Fibroblast of lung (primary cell): ENCODE measurements at places on chromosomes 4 and X.
A peak's percentile ranks its signal among the peaks of the same experiment; 100 is the strongest.

DNA sequence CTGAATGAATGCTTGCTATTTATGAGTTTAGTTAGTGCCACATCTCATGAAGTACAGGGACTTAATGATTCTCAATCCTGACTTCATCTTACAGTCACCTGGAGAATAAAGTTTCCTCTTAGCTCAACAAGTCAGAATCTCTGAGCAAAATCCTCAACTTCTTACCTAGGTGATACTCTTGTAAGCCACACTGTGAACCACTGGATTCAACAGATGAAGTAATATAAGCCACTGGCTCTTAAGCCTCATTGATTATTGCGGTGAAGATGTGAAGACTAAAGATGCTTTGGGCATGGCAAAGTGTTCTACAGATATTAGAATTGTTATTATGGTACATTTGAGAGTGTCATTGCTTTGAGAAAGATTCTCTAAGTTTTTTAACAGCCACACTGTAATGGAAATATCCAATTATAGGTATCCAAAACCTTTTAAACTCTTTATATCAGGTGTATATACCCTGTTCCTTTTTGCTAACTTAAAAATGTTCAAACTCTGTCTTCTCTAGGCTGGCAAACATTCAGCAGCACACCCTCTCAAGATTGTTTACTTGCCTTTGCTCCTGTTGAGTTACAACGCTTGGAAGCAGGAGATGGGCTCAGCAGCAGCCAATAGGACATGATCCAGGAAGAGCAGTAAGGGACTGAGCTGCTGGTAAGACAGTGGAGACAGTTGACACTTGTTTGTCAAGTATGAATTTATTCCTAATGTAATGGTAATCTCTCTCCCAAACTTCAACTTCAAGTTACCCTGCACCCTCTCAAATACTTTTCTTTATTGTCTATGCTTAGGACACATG lies 43.4 kb downstream of the TET2 start:
- no peak for DNase-seq

GRCh38 chr4:158767451-158767850 lies 1.4 kb upstream of the FNIP2 start:
- no peak for DNase-seq

GRCh38 chrX:49868739-49869138 lies 10.5 kb upstream of the USP27X start:
- DNase-seq: no peak

DNA sequence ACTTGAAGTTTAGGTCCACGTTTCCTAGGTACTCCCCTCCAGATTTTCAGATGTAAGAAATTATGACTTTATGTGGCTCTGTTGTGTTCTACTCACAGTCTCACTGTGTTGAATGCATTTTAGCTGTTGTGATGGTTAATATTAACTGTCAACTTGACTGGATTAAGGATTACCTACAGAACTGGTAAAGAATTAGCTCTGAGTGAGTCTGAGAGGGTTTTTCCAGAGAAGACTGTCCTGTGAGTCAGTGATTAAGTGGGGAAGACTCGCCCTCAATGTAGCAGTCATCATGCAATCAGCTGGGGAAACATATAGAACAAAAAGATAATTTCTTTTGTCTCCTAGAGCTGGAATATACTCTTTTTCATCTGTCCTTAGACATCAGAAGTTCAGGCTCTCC lies 493.4 kb downstream of the ACTRT1 start:
- no peak for DNase-seq

- no peak for DNase-seq
These were observed 328.9 kb upstream of the TAPT1 start for GRCh38 chr4:16555156-16555555.

DNA sequence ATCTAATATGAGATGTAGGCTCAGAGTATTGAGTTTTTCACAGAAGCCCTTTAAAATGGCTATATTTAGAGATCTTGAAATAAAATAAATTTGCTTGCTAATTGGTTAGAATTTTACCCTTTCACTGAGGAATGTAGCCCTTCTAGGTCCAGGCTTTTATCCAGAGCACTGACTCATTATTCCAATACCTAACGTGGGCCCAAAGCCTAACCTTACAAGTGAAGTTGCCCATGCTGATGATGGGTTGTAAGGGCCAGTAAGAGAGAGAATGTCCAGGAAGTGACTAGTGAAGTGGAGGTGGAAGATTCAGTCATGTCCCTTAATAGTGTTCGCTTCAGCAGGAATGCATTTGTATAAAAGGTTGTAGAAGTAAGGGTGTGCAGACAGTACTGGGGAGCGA lies 155.9 kb downstream of the STIM2 start:
- no peak for DNase-seq

DNA sequence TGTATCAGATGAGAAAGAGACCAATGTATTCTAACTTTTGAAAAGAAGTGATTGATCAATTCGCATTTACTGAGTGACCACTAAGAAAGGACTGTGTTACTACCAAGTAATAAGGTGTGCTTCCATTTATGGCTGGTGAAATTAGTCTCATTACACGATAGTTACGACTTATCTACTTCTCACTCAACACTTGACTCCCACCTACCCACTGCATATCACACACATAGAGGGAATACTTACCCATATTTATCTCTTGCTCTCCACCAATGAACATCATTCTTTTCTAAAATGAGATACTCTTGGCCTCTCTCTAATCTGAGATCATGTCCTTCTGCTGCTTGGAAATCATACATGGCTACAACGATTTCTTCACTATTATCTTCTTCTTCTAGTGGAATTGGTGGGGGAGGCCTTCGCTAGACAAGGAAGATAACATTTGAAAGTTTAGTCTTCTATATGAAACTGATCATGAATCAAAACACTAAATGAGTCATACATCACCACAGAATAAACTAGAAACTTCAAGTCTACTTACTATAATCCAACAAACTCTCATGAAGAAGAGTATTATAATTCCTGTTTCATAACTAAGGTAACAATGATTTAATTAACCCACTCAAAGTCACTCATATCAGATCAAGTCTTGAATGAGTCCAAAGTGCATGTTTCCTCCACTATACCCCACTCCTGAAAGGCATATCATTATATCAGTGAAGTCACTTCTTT lies 33.7 kb upstream of the TXK start:
- DNase-seq: no peak

- no peak for DNase-seq
These were observed 154.5 kb downstream of the PALLD start for GRCh38 chr4:168651374-168651773.

GRCh38 chr4:73870768-73871167 lies 1.6 kb downstream of the CXCL1 start:
- DNase-seq: no peak

DNA sequence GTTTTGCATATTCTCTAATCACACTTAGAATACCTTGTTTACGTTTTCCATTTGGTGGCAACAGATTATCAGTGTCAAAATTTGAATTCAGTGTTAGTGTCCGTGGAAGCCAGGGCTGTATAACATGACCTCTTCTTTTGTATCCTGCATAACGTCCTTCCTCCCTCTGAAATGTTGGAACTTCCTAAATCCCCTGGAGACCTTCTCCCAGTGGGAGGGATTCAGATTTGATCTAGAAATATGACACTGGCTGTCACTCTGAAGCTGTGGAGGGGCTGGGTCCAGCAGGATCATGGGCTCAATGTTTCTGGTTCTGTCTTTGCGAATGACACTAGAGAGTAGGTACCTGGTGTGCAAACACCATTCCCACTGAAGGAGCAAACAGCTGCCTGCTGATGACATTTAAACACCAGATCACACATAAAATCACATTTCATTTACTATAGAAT lies 850 bp upstream of the CXCL3 start:
- DNase-seq: peak; percentile 28

GRCh38 chr4:8643441-8643840 lies 50.9 kb downstream of the CPZ start:
- no peak for DNase-seq

- DNase-seq: no peak
These were observed 175.4 kb upstream of the FRG1 start for GRCh38 chr4:189765301-189765700.

DNA sequence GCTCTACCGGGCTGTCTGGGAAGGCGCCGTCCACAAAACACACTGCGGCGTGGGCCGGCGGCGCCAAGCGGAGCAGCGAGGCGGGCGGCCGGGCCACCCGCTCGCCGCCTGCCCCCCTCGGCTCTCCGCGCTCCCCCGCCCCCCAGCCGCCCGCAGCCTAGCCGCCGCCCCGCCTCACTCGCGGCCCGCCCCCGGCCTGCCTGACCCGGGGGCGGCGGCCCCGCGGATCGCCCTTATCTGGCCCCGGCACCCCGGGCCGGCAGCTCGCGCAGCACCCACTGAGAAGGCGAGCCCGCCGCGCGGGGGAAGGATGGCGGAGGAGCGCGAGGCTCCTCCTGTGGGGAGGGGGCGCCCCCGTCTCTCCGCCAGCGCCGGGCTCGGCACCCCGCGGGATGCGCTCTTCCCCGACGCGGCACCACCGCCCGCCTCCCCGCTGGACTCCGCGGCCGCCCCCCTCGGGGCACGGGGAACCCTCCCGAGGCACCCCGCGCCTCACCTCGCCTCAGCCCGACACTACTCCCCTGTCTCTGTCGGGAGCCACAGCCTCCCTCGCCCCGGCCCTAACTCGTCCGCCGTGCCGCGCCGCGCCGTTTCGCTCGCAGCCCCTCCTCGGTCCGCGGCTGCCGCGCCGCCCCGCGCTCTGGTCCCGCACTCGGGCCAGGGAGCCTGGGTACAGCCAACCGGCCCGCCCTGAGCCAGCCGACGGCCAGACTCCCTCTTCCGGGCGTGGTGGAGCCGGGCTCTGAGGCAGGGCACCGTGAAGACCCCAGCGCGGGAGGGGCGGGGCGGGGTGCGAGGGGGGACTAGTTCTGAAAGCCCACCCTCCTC lies 566 bp downstream of the ATP11C start:
- peak; percentile 30 for DNase-seq

- no peak for DNase-seq
These were observed 47.1 kb downstream of the TSC22D3 start for GRCh38 chrX:107728371-107729099.
